ENCODE measurements at places on chromosomes 3 and 15.

DNA sequence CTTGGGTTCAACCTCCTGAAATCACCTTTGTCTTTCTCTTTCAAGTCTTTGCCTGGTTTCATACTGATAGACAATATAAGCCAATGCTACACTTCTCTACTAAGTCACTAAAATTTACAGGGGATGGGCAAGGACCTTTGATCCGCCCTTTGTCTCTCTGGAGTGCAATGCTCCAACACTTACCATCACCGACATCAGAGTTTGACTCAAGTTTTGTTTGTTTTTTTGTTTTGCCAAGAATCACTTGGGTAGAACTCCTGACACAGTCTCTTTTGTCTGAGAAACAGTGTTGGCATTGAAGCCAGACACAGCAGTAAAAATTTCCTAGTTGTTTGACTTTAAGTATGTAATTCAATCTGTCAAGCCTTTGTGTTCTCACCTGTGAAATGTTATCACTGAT lies 29.3 kb downstream of the NFKBIZ start:
- no peak for DNase-seq

- no peak for DNase-seq
Observed at GRCh38 chr3:197010556-197011351, 18.9 kb downstream of the MELTF start.

GRCh38 chr3:122498152-122498551 lies 16.6 kb downstream of the KPNA1 start:
- DNase-seq: no peak

- DNase-seq: peak; percentile 57
Observed at GRCh38 chr3:138781012-138781470, 53.7 kb downstream of the PIK3CB start.

DNA sequence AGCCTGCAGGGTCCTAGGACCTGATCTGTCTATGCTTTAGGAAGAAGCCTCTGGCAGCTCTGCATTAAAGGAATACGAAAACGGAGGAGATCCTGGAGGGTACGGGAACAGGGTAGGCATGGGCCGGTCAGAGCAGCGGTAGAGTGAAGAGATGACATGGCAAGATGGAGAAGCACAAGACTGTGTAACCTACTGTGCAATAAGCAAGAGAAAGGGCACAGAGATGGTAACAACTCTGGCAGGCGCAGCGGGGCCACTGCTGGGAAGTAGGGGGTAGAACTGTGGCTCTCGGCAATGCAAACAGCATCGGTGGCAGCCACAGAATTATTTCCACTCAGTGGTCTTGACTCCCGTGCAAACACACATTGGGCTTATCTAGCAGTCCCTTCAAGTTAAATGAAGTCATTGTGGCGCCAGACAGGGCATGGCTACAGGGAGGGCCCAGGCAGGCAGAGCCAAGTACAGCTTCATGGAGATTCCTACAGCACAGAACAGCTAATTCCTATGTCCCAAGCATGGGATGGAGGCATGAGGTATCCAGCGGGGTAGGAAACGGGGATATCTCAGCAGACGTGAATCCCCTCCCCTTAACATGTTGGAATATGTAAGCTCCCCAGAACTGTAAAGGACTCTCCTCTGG lies 28.8 kb downstream of the WHAMM start:
- no peak for DNase-seq

- DNase-seq: no peak
Observed at GRCh38 chr3:51354731-51355615, 30.1 kb upstream of the MANF start.

DNA sequence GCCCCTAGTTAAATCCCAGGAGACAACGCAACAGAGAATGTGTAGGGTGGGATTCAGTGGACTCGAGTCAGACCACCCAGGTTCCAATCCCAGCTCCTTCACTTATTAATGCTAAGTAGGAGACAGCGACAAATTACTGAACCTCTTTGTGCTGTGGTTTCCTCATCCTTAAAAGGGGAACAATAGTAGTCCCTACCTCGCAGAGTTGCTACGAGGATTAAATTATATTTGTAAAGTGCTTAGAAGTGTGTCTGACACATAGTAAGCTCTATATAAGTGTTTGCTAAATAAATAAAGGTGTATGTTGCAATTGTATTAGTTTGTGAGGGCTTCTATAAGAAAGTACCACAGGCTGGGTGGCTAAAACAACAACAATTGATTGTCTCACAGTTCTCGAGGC lies 58.0 kb upstream of the PPARG start:
- DNase-seq: no peak

GRCh38 chr3:72651498-72651897 lies 196.7 kb downstream of the SHQ1 start:
- no peak for DNase-seq

GRCh38 chr3:114223143-114223542 lies 14.2 kb downstream of the ZNF80 start:
- peak; percentile 85 for DNase-seq

GRCh38 chr15:98164571-98164970 lies 204.1 kb downstream of the ARRDC4 start:
- DNase-seq: no peak

DNA sequence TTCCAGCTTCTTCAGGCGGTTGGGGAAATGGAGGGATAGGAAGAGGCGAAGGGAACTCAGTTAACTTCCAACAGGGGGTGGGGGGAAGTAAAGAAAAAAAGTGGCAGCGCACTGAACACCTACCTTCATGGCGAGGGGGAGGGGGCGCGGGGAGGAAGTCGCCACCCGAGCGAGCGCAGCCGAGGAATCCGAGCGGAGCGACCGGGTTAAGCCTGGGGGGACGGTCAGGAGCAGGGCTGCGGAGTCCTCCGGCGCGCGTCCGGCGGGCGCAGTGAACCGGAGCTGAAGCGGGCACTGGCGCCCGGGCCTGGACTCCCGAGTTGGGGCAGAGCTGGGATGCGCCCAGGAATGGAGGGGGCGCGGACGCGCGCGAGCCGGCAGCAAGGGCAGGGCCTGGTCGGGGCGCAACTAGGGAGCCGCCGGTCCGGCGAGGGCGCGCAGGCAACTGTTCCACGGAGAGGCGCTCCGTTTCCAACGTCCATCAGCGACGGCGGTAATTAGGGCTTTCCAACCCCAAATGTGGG lies at the start of gene WNT5A:
TSS of gene WNT5A (minus strand) at position 450 of the 524 bp plus-strand sequence. CDS start at position 129, 321 bp downstream.
- DNase-seq: no peak

- DNase-seq: no peak
Observed at GRCh38 chr15:57237301-57237642, 139.0 kb upstream of the CGNL1 start.

DNA sequence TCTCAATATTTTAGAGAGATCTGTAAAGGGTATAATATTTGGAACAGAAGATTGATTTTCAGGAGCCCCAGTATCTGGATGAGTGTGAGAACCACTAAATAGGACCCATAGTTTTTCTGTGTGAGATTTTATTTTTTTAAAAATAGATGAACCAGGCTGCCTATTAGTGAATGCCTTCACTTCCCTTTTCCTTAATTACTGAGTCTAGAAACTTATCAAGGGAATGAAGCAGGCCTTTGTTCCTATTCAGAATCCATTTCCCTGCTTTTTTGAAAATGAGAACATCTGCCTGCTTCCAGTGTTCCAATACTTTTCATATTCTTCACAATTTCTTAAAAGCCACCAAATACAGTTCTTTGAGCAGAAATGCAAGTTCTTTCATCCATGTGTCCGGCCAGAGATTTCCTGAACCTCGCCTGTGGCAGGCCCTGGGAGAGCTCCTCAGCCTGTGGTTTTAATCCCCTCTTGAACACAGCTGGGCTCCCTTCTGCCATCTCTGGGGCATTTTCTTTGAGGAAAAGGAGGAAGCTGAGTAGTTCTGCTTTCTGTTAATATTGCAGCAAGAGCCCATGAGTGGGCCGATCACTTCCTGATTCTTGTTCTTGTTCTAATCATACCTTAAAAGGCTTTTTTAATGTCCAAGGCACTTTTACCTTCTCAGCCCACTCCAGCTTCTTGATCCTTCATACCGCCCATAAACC lies 4.7 kb downstream of the EHD4 start:
- no peak for DNase-seq

DNA sequence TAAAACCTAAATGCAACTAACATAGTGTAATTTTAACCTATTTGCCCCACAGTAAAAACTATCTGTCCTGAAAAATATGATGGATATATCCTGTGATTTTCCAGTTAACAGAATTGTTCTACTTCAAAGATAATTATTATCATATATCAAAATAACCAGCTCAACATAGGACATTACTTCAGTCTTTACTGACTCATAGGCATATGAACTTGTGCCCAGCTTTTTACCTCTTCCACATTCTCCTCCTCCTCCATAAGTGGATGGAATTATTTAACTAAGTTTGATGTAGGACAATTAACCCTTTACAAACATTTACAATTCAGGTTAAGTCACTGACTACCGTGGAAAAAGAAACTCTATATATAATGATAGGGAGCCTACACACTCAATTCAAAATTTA lies 22.9 kb upstream of the USF3 start:
- no peak for DNase-seq

DNA sequence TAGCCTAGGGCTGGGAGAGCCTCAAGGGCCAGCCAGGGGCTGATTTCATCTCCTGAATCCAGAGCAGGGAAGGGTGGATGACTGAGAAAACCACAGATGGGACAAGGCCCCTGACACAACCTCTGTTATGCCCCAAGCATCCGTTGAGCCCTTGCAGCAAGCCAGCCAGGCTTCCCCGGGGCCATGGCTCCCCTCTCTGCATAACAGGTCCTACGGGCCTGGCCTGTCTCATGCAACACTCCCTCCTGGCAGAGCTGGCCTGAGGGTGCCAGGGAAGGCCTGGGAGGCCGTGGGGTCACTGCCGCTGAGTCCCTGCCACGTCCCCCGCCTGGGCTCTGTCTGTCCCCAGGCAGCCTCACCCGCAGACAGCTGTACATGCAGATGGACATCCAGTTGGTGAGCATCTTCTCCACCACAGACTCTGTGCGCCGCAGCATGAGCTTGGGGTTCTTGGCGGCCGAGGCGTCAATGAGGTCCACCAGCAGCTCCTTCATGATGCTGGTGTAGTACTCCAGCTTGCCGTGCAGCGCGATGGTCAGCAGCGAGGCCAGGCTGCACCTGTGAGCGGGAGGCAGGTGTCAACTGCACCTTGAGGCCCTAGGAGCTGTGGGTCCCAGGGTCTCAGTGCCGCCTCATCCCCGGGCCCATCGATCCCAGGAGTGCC lies 22.1 kb downstream of the H1-8 start:
- no peak for DNase-seq

- DNase-seq: no peak
Observed at GRCh38 chr3:129252748-129253147, 3.3 kb downstream of the COPG1 start.

DNA sequence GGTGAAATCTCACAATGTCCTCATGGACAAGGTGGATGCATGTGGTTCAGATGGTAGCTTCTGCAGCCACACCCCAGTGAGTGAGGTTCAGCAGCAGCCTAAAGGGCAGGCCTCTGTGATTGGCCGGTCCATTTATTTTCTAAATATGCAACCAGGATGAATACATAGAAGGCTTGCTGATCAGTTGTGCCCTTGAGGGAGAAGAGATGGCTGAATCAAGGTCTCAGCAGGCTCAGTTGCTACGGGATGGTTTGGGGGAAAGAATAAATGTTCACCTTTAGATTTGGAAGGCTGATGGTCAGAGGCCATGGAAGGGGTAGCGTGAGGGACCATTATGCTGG lies 53.7 kb upstream of the FGD5 start:
- no peak for DNase-seq

DNA sequence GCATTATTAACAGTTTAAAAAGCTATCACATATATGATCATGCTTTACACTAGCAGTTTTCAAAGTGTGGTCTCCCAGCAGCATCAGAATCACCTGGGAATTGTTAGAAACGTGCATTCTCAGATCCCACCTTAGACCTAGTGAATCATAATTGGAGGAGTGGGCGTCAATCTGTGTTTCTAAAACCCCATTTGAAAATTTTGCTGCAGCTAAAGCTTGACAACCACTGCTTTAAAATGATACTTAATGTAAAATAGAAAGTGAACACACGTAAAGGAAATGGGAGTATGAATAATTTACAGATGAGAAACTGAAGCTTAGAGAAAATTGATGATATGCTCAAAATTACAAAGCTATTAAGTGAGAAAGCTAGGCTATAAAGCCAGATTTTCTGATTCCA lies 62.3 kb downstream of the SLC9C1 start:
- no peak for DNase-seq

DNA sequence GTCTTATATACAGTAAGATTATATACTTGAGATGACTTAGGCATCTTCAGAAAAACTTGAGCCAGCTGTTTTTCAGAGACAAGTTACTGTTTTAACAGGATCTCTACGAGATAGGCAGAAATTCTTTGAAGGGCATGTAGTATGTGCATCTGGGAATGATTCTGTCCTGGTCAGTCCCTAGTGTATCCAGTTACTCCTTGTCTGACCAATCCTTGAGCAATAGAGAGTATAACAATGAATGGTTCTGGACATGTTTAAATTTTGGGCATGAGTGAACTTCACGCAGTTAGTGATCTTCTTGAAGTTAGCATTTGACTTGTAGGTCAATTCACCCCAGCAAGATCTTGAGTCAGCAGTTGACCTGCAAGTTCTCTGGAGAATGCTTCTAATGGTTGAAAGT lies 24.7 kb upstream of the HHLA2 start:
- DNase-seq: no peak

DNA sequence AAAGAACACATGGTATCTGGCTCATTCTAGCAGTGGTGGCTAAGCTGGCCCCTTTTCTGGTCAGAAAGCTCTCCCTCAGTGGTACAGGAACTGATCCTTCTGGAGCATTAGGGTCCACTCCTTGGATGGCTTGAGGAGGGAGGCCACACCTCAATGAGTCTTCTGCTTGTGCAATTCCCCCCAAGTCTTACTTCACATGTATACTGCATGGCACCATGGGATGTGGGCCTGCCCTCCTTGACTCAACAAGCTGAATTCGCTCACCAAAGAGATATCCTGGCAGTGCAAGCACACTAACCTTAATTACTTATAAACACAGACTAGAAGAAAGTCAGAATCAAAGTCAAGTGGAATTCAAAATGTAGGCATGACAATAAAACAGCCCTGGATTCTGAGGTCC lies 133.8 kb upstream of the SLC2A2 start:
- DNase-seq: no peak

GRCh38 chr3:195170496-195170895 lies 100.5 kb downstream of the XXYLT1 start:
- DNase-seq: no peak

GRCh38 chr3:188397766-188398705 lies 244.1 kb downstream of the LPP start:
- no peak for DNase-seq

Measured in activated CD4-positive, alpha-beta T cell treated with anti-CD3 and anti-CD28 coated beads, Interleukin-2, amount 50 U/mL, for 16 hours (primary cell).